ENCODE measurements at places on chromosomes 3 and 15.

- peak; percentile 38 for DNase-seq
These were observed 50.3 kb upstream of the ACTL6A start for GRCh38 chr3:179512378-179512777.

- DNase-seq: no peak
These were observed 1.7 kb downstream of the SKIL start for GRCh38 chr3:170359178-170359704.

- no peak for DNase-seq
These were observed 92.8 kb downstream of the GOLIM4 start for GRCh38 chr3:168002786-168003368.

DNA sequence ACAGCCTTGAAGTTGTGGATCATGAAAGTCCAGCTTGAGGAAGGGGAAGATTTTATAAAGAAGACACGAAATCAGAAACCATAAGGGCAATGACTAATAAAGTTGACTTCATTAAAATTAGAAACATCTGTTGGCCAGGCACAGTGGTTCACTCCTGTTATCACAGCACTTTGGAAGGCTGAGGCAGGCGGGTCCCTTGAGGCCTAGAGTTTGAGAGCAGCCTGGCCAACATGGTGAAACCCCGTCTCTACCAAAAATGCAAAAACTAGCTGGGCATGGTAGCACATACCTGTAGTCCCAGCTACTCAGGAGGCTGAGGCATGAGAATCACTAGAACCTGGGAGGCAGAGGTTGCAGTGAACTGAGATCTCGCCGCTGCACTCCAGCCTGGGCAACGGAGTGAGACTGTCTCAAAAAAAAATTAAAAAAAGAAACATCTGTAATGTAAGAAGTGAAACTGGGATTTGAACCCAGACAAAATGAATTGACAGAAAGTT is 7.9 kb upstream of the UBXN7 start:
- no peak for DNase-seq

- no peak for DNase-seq
These were observed 94.6 kb downstream of the FOXP1 start for GRCh38 chr3:71488882-71489281.

- DNase-seq: no peak
These were observed 271.4 kb downstream of the ARRDC4 start for GRCh38 chr15:98231696-98232440.

DNA sequence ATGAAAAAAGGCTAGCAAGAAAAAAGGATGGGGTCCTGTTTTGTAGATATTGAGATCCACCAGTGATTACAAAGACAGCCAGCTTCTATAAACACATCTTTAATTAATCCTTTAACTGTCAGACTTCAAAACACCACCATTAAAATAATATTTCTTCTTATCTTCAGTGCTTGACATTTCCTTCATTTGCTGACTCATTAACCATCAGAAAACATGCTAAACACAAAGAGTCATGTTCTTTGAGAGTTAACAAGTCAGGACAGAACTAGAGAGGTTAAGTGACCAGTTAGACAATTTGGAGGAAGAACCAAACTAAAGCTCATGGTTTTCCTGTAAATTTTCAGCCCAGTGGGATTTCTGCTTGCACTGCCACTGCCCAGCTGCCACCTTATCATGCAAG is 111.4 kb downstream of the MEIS2 start:
- no peak for DNase-seq

DNA sequence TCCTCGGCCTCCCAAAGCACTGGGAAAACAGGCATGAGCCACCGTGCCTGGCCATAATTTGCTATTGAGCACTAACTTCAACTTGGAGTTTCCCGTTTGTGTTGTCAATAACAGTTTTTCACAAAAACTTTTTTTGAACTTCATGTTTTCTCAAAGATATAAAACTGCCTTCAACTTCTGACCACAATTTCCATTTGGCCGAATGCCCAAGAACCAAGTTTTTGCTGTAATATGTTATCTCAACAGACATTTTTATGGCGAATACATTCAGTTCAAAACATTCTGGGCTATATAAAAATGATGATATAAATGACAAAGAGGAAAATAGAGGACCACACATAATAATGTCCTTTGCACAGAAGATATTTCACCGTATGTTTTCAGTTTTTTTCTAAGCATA is 56.4 kb downstream of the NEDD4 start:
- no peak for DNase-seq

GRCh38 chr3:69081583-69082262 is 1.6 kb upstream of the UBA3 start:
- DNase-seq: no peak

GRCh38 chr3:143835312-143835711 is 13.0 kb downstream of the SLC9A9 start:
- DNase-seq: no peak

DNA sequence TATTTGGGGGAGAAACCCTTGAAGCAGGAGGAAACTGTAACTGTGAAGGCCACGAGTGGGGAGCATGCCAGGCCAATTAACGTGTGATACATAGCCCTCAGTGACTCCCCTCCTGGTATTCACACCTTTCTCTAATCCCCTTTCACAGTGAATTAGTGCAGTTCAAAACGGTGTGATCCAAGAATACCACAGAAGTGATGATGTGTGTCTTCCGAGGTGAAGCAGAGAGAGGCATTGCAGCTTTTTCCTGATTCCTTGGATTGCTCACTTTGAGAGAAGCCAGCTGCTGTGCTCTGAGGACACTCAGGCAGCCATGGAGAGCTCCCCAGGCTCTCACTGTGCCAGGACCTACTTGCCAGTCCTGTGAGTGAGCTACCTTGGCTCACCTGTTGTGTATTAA is 17.3 kb downstream of the NIPA2 start:
- DNase-seq: no peak

GRCh38 chr15:98666441-98666840 is 18.1 kb downstream of the IGF1R start:
- DNase-seq: no peak

- DNase-seq: no peak
These were observed 150.6 kb downstream of the ADAMTS17 start for GRCh38 chr15:100191161-100191560.

GRCh38 chr3:149306751-149307434 is 26.5 kb downstream of the TM4SF18 start:
- DNase-seq: no peak

- peak; percentile 12 for DNase-seq
These were observed 30.7 kb downstream of the C3orf38 start for GRCh38 chr3:88180398-88180999.

- DNase-seq: no peak
These were observed 262.1 kb upstream of the MANF start for GRCh38 chr3:51122944-51123343.

GRCh38 chr15:60721257-60721626 is 242.3 kb upstream of the ICE2 start:
- no peak for DNase-seq

DNA sequence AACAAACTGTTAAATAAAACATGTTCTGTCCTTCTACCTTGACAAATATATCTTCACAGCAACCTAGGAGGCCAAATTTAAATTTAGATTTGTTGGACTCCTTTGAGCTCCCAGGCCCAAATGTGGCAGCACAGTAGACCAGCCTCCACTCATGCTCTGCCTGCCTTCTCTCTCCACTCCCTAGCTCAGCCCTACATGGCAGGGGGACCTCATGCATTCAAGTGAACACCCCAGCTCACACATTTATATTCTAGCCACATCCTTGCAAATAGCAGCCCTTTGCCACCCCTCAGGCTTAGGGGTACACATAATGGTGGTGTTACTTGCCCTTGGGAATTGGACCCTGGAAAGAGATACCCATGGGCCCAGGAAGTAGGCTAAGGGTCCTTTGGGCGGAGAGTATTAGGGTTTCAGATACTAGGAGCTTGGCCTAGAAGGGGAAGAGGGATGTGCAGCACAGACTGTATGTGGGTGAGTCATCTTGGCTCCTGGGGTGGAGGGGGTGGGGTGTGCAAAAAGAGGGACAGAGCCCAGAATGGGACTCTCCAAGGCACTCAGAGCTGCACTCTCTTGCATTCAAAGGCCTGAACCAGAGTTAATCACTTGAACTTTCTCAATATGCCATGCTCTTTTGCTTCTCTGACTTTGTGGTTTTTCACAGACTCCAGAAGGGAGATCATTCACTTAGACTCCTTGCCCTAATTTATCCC is 268.4 kb upstream of the ROPN1 start:
- peak; percentile 62 for DNase-seq

DNA sequence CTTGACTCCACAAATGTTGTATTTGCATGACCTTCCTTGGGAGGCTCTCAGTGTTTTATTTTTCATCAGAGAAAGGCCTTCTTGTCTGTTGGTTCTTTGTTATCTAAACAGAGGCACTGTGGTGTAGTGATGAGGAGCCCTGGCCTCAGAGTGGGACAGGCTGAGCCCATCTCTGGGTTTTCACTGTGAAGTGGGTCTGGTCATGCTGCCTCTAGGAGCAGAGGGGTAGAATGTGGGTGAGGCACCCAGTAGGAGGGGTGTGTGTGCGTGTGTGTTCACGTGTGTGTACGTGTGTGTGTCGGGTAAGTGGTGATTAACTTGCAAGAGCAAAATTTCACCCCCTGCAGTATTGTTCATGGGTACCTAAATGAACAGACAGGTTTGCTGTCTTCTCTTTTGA is 14.4 kb downstream of the KLF13 start:
- DNase-seq: peak; percentile 69

DNA sequence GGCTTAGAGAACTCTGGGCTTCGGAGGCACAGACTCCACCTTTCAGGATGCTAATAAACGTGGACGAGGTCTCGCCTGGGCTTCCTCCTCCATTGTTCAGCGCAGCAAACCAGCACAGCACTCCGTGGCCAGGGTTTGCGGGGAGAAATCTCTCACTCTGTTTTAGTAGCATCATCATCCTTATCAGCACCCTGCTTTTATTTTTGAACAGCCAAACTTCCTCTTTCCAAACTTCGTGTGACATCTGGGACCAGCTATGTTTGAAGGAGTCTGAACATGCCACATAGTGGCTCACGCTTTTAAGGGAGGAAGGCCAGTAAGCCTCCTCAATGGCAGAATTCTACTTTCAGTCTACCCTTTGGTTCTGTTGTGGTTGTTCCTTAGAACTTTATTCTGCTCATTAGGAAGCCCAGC is 149.0 kb downstream of the PGPEP1L start:
- no peak for DNase-seq

DNA sequence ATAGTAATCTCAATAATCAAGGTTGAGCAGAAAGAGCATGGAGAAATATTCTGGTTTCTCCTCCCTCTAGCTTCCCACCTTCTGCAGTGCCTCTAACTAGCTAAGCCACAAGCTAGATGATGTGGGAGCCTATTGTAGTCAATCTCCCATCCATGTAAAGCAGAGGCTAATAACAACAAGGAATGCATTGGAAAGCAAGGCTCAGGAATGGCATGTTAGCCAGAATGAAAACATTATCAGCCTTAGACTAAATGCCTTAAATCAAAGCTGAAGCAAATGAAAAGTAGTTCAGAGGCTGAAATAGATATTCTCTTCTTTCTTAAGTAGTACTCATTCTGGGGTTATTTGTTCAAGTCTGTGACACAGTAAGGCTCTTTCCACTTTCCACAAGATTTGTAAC is 350.3 kb upstream of the DPPA4 start:
- DNase-seq: no peak

DNA sequence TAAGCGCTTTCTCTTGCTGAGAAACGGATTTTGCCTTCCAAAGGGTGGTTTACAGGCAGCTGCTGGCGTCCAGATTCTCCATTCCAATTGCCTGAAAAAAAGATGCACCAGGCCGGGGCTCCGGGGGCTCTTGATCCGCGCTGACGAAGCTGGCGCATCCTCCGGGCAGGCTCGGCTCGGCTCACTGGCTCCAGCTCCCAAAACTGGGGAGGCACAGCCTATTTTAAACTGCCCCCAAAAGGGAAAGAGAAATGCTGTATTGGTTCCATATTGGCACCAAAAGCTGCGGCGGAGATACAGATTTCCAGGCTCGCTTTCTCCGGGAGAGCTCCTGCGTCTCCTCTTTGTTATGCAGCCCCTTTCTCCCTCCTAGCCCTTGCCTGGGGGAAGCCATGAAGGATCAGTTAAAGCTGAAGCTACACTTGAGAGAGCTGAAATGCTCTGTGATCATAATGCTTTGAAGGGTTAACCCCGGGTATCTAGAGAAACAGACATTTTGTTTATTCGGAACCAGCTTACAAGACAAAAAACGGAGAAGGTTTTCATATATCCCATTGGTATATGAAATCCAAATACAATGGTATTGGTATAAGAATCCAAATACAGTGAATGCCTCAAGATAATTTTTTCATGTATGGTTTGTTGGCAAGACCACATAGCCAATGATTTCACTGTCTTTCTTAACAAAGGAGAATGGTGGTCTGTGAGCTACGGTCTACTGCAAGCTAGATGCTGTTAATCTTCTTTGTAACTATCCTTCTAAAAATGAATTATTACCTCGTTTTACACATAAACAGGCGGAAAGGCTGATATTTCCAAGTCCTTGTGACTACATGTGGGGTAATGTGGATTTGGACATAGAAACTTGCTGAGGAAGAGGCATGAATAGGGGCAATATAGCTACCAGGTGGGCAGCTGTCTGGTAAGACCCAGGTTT is 693 bp downstream of the CD200 start:
- peak; percentile 56 for DNase-seq

- no peak for DNase-seq
These were observed 337.4 kb downstream of the IL5RA start for GRCh38 chr3:2772803-2773202.

GRCh38 chr3:111311126-111311525 is 230.9 kb upstream of the CD96 start:
- no peak for DNase-seq

DNA sequence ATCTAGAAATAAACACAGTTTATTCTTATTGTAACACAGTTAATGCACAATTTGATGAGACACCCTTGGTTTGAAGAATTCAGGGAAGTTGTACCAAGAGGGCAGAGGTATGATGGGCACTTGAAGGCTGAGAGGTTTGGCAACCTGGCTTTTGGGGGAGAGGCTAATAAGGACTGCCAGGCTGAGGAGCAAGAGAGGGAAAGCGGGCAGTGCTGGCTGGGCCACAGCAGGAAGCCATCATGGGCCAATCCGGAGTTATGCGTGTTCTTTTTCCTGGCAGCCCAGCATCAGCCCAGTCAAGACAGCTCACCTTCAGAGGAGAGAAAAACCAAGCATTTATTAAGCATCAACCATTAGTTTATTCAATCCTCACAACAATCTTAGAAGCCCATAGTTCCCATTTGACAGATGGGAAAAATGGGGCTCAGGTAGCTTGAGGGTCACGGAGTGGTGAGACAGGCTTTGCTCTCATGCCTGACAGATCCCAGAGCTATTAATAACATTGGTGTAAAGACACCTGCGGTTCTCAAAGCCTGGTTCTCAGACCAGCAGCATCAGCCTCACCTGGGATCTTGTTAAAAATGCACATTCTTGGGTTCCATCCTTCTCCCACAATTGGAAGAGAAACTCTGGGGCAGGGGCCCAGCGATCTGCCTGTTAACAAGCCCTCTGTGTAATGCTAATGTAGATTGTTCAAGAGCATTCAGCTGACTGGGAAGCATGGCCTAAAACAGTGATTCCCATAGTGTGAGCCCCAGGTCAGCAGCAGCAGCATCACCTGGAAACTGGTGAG is 183.7 kb downstream of the NTRK3 start:
- no peak for DNase-seq

GRCh38 chr3:71662568-71662967 is 62.6 kb downstream of the EIF4E3 start:
- no peak for DNase-seq

GRCh38 chr3:105423397-105423796 is 56.7 kb downstream of the ALCAM start:
- DNase-seq: no peak

Measured in Ammon's horn (tissue), 1 donor.